ENCODE measurements at places on chromosomes 16 and 17.

DNA sequence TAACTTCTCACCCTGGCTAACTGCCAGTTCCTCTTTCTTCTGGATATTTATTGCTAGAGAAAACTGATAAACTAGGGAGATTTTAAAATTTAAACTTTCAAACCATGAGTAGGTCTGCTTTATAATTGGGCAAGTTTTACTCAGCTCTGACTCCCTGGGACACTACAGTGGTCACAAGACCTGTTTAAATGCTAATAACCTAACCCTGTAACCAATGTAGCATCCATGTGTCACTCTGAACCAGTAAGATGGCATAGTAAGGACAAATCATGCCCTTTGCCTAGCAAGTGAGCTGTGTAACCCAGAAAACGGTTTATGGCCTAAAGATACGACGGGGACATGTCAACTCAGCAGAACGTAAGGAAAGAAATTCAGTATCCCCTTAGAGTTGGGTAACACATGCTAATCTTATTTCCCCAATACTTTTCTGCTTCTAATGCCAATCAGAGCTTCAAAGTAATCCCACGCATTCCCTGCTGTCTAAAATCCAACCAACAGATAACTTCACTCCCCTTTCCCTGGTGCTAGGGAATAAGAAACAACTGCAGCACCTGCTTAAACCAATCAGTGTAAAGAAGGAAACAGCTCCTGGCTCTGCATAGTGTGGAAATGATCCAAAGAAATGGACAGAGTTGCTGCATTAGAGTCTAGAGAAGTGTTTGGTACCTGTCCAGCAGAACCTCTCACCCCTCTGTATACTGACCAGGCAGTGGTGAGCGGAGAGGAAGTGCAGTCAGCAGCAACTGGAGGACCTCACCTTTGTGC, 85.7 kb downstream of the NCOR1 start:
- no peak for DNase-seq

DNA sequence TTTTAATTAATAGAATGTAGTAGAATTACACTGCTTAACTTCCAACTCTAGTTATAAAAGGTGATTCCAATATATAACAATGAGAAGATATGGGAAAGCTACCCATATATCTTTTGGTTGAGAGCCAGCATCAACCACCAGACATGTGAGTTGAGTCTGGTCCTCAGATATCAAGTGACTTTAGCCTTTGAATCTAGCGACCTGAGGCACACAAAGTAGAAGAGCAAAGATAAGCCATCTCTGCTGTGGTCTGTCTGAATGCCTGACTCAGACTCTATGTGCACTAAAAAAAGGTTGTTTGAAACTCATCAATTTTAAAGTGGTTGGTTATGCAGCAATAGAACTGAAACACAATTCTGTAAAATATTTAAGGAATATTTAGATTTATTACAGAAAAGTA, 492.5 kb upstream of the SOX9 start:
- no peak for DNase-seq

- DNase-seq: no peak
Measured at GRCh38 chr17:7558544-7559319, at the start of gene TNFSF13. Gene TNFSF13 (plus strand): TSS chr17:7558750. CDS start chr17:7559040, 290 bp downstream.

DNA sequence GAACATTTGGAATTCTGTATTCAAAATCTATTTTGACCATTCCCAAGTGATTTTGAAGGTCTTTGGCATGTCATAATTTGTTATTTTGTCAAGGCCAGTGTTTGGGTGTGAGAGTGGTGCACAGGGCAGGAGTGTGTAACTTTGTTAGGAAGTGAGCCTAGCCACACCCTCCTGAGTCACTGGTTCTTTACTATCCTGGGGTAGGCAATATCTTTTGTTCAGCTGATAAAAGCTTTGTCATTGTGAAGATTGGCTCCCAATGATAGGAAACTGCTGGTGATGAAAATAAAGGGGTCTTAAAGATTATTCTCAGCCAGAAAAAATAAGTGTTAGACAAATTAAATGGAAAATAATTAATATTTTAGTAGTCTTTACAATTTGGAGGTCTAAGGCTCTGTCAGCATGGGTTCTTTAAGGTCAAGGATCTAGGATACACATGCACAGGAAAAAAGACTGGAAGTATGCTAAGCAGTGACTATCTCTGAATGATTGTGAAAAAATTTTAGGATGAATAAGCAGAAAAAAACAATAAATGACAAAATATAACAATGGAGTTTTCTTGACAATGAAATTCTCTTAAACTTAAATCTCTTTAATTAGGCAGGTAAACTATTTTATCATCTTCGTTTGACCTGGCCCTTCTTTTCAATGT, 5.1 kb downstream of the UBN1 start:
- no peak for DNase-seq

GRCh38 chr16:4330277-4330874, 14.5 kb downstream of the GLIS2 start:
- DNase-seq: peak; percentile 59

DNA sequence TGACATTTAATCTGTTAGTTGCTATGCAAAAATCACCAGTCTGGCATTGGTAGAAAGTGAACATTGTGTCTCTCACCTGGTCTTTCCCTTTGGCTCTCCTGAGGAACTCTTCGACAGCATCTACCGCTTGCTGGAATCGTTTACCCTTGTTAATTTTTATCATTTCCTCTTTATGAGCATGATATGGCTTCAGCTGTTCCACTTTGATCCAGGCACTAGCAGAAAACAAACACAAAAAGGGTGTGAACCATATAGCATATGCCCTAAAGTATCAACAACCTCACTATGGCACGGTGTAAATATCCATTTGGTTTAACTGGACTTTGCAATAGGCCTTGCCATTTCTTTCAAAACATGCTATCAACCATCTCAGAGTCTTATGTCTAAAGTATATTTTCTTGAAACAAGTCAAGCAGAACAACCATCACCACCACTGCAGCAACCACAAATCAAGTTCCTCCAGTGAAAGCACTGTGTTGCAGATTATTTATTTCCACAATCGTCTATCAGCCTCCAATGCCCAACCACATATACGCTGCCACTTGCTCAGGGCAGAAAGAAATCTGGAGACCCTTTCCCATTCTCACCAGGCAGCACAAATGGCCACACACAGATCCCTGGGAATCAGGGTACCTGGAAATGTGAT, 14.3 kb downstream of the GLYR1 start:
- no peak for DNase-seq

DNA sequence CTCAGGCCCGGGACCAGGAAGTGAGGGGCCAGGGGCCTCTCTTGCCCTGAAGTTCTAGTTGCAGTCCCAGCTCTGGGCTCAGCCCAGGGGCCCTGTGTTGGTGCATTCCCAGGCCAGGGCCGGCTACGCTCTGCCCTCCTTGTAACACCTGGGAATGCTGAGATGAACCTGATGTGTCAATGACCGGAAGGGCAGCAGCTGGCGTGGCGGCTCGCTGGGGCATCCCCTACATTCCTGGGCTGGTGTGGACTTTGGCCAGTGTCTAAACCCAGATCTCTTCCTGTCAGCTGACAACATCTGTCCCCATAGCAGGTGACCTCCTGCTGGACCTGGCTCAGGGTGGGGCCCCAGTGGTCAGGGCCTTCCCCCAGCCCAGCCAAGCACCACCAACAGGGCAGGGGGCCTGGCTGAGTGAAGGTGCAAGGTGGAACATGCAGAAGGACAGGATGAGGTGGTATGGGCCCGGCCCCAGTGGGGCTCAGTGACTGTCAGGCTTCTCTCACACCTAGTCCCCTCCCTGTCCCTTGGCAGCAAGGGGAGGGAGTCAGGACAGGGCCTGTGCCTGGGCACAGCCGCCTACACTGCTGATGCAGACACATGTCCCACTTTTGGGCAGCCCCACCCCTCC, 15.9 kb downstream of the FAM83G start:
- DNase-seq: no peak

GRCh38 chr17:34637548-34638525, 58.5 kb downstream of the TMEM132E start:
- peak; percentile 70 for DNase-seq

DNA sequence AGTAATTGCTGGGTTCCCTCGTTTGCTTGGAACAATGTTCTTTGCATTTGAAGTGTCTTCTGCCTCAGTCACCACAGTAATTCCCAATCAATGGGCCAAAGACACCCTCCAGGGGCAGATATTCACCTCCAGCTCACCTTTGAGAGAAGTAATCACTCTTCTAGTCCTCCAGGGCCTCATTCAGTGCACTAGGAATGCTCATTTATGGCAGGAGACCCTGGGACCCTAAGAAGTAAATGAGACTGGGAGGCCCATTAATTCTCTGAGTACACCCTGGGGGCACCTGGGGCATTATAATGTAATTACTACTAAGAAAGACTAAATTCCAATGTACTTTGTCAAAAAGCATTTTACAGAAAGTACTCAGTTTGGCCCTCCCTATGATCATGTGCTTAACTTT, 158.2 kb upstream of the XYLT1 start:
- DNase-seq: no peak

DNA sequence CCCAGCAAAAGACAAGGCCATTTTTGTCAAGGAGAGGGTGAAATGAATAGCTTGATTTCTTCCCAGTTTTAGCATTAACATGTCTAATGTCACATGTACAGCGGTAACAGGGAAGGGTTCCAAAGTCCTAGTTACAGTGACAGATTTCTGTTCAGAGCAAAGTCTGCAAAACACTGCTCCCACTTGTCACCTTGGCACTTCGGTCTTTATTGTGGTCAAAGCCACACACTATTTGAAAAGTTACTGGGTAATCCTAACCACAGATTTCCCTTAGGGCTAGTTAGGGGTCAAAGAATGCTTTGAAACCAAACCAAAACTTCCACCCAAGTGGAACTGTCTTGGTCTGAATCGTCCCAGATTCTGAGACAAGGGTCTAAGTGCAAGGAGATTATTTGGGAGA, 455.6 kb downstream of the HS3ST3B1 start:
- no peak for DNase-seq

DNA sequence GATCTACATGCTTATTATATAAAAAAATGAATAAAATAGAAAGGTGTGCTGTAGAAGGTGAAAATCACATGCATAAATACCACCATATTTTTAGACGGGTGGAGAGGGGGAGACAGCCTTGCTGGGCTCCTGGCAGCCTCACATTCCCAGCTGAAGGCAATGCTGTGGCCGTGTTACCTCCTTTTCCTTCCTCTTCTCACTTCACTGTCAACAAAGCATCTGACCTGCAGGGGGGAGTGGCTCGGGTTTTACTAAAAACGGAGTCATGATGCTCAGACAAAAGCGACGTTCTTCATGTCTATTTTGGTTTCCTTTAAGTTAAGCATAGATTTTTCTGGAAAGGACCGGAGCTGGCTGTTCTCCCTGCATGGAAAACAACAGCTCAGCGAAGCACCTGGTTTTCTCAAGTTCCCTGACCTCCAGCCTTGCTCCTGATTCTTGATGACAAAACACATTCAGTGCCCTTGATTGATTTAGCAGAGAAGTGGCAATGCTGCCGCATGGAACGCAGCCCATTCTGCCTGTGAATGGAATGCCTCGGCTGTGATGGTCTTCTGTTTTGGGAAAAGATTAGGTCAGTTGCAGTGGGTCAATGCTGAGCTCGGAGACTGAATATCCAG, 5.5 kb upstream of the RPTOR start:
- DNase-seq: no peak

- DNase-seq: no peak
Measured at GRCh38 chr17:61467416-61468262, 15.4 kb downstream of the TBX4 start.

GRCh38 chr17:61482467-61482866, 30.2 kb downstream of the TBX4 start:
- no peak for DNase-seq

- DNase-seq: no peak
Measured at GRCh38 chr17:15399443-15399842, 58.0 kb upstream of the TEKT3 start.

DNA sequence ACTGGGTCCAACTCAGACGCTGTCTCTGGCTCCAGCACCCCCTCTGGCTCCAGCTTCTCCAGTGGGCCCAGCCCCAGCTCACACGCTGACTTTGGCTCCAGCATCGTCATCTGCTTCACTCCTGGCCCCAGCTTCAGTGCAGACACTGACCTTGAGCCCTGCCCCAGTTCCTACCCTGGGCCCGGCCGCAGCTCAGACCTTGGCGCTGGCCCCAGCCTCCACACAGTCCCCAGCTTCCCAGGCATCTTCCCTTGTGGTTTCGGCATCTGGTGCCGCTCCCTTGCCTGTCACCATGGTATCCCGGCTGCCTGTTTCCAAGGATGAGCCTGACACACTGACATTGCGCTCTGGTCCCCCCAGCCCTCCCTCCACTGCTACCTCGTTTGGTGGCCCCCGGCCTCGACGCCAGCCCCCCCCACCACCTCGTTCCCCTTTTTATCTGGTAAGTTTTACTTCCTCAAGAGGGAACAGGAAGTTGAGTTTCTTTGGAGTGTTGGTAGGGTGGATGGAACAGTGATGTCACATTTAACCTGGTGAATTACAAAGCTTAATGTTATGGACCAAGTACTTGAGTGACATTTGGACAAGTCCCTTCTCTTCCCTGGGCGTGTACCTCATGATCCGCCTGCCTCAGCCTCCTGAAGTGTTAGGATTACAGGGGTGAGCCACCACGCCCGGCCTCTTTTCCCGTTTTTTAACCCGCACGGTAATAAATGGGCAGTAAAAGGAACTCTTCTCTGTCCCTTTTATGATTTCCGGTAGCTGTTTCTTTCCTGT, 23.4 kb upstream of the PHKG2 start:
- no peak for DNase-seq

GRCh38 chr17:64698725-64699124, 36.6 kb upstream of the SMURF2 start:
- no peak for DNase-seq

DNA sequence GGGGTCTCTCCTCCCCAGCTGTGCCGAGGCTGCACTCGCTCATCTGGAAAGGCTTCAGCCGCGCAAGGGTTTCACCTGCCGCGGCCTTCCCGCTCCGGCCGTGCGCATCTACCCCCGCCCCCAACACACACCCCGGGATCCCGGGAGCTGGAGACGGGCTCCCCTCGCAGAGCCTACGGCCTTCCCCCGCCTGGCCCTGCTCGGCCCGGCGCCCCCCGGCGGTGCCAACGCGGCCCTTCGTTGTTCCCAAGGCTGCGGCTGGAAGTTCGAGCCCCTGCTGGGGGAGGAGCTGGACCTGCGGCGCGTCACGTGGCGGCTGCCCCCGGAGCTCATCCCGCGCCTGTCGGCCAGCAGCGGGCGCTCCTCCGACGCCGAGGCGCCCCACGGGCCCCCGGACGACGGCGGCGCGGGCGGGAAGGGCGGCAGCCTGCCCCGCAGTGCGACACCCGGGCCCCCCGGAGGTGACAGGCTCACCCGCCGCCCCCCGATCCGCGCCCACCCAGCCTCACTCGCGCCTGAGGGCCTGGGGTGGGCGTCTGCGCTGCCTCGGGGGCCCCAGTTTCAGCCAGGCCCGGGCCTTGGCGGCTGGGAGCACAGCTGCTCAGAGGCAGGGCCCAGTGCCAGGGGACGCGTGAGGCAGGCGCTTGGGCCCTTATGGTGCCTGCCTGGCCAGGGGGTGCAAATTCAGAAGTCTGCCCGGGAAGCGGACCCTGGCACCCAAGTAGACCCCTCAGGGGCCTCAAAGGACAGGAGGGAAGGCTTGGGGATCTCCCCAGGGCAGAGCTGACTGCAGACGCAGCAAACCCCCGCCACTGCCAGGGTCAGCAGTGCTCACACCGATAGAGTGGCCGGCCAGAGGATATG, 11.2 kb downstream of the GALK1 start:
- peak; percentile 64 for DNase-seq

- DNase-seq: no peak
Measured at GRCh38 chr16:78745108-78746019, 645.9 kb downstream of the WWOX start.

- no peak for DNase-seq
Measured at GRCh38 chr16:56884026-56884582, 19.1 kb downstream of the SLC12A3 start.

Data from stimulated activated CD8-positive, alpha-beta memory T cell treated with anti-CD3 and anti-CD28 coated beads, Interleukin-4, amount 100 ng/mL, for 24 hours (primary cell).